ENCODE measurements at places on chromosomes 5 and 9.

- DNase-seq = no peak
Observed at GRCh38 chr5:118397236-118397635, 591.1 kb downstream of the DTWD2 start.

- no peak for DNase-seq
Observed at GRCh38 chr5:75469017-75469416, 42.4 kb downstream of the CERT1 start.

- DNase-seq = no peak
Observed at GRCh38 chr5:74301576-74301975, 339.0 kb downstream of the ENC1 start.

DNA sequence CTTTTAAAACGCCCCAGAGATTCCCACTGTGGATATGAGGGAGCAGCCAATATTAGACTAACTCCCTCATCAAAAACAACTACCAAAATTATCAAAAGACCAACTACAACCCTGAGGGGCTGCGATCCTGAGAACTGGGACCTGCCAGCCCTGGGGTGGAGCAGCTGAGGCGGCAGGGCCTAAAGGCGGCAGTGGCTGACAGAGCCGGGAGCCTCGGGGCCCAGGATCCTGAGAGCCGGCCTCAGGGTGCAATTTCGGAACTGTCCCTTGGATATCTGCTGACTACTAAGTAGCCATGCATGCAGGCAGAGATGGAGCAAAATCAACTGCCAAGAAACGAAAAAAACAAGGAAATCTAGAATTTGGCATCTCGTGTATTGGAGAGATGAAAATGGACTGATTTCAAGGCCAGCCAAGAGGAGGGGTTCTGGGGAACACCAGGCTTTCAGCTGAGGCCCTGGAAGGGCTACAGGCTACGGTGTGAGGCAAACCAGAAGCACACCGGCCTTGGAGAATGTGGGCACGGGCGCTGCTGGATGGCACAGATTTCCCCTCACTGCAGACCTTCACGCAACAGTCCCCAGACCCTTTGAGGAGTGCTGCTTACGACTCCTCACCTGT lies 63.6 kb upstream of the UBAC1 start:
- no peak for DNase-seq

DNA sequence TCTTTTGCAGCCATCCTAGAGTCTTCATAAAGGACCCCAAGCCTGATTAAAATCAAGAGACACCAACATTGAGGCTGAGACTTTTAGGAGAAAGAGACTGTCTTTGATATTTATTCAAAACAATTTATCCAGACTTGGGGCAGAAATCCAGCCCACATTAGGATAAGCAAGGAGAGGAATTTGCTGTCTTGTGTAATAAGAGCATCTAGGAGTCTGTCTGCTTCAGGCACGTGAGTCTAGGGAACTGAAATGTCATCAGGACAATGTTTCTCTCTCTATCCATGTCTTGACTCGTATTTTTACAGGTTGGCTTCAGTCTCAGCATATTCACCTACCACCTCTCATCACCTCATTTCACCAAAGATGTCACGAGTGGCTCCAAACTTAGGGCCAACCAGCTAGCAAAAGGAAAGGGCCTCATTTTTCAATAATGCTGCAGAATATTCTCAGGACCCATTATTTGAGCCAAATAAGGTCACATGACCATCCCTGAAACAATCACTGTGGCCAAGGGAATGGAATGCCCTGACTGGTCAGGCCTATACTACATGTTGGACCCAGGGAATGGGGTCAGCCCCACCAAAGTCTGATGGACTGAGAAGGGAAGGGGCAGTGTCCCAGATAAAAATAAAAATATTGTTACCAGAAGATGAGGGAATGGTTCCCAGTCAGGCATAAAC lies 70.3 kb upstream of the SAP30L start:
- no peak for DNase-seq

- no peak for DNase-seq
Observed at GRCh38 chr9:85431339-85432102, 310.2 kb downstream of the AGTPBP1 start.

DNA sequence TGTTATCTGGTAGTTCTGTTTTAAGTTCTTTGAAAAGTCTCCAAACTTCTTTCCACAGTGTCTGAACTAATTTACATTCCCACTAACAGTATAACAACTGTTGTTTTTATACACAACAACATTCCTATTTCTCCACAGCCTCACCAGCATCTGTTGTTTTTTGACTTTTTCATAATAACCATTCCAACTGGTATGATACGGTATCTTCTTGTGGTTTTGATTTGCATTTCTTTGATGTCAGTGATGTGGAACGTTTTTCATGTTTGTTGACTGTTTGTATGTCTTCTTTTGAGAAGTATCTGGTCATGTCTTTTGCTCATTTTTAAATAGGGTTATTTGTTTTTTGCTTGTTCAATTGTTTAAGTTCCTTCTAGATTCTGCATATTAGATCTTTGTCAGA lies 12.6 kb upstream of the GRAMD2B start:
- no peak for DNase-seq

- DNase-seq = peak; percentile 22
Observed at GRCh38 chr9:27043176-27043575, 37.7 kb upstream of the LRRC19 start.

DNA sequence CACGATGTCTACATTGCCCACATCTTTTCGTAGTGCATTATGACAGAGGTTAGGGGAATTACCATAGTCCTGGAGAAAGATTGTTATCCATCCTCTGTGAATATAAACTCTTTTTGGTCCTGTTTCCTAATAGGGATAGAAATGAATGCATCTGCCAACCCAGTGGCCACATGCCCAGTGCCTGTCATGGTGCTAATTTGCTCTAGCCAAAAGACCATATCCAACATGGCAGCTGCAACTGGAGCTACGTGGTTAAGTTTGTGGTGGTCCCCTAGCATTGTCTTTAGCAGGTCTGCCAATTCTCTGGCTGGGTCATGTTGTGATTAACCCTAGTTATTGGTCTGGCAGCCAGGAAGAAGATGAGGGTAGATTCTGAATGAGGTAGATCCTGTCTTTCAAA lies 87.5 kb downstream of the FGF18 start:
- DNase-seq = no peak

GRCh38 chr5:172573120-172573882 lies 67.8 kb upstream of the NEURL1B start:
- no peak for DNase-seq

DNA sequence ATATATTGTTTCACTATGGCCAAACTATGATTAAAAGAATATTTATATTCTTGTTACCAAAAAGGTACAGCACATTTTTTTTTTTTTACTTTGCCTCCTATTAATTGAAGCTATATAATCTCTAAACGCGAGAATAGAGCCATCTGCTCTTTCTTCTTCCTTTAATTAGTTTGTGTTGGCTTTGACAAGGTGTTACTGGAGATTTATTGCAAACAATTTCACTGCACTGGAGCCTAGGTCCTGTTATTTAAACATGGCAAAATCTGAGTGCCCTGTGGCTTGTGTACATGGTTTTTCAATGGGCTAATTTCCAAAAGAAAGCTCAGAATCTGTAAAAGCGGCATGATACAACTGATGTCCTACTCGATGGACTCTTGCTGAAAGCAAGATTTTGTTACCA lies 40.8 kb upstream of the GABRG2 start:
- DNase-seq = no peak

Measured in D341Med (cell line).